ENCODE measurements at places on chromosomes 7 and 10.

GRCh38 chr7:124366118-124366517 lies 333.3 kb upstream of the TMEM229A start:
- DNase-seq: no peak

DNA sequence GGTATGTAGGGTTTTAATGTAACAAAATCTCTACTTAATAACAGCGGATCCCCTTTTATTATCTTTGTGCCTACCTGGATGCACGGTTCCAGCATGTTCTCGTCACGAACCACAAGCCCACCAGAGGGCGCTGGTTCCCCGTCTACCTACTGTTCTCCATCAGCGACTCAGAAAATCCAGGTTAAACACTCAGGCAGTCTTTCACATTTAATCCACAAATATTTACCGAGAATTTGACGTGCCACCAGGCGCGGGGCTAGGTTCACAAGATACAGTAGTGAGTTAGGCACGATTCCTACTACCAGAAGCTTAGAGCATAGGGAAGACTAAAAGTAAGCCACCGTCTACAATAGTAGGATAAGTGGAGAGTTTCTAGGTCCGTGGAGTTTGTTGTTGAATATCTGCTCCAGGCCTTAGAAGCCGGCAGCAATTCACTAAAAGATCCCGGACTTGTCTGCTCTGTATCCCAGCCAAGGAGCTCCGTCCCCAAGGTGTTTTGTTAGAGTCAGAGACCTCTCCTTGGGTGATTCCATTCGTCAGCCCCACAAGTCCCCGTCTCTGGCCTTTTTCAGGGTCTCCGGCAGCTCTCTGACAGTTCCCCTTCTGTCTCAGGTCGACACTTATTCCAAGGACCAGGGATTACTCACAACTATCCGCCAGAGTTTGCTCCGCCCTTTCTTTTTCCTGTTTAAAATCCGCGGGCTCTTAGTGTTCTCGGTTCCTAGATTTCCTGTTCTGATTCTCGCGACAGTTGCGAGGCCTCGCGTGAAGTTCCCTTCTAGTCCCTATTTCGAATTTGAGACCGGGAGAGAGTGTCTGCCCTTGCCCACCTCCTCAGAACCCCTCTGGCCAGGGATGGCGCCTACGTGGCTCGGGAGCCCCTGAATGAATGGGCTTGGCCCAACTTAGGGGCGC lies 1.5 kb upstream of the KAZALD1 start:
- DNase-seq: peak; percentile 57

- no peak for DNase-seq
Observed at GRCh38 chr7:156554488-156554887, 86.1 kb upstream of the RNF32 start.

DNA sequence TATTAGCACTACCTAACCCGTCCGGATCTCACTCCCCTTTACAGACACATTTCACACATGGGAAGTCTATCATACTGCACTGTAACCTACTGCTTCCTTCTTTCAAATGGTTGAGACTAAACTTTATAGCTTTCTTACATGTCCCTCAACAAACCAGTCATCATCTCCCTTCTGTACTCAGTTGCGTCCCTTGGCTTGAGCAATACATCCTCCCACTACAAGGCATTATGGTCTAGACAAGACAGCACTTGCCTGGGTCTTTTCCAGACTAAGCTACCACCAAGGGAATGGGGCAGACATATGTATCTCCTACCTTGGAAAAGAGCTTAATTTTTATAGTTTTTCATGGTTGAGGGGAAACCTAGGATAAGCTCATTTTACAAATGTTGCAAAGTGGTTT lies 575.2 kb downstream of the KCNMA1 start:
- no peak for DNase-seq

GRCh38 chr10:84213076-84213475 lies 12.3 kb downstream of the LRIT2 start:
- DNase-seq: no peak

- no peak for DNase-seq
Observed at GRCh38 chr10:571688-572451, 117.6 kb downstream of the DIP2C start.

- no peak for DNase-seq
Observed at GRCh38 chr7:152354061-152354460, 81.7 kb downstream of the KMT2C start.

GRCh38 chr10:129531195-129531968 lies 64.3 kb downstream of the MGMT start:
- no peak for DNase-seq

DNA sequence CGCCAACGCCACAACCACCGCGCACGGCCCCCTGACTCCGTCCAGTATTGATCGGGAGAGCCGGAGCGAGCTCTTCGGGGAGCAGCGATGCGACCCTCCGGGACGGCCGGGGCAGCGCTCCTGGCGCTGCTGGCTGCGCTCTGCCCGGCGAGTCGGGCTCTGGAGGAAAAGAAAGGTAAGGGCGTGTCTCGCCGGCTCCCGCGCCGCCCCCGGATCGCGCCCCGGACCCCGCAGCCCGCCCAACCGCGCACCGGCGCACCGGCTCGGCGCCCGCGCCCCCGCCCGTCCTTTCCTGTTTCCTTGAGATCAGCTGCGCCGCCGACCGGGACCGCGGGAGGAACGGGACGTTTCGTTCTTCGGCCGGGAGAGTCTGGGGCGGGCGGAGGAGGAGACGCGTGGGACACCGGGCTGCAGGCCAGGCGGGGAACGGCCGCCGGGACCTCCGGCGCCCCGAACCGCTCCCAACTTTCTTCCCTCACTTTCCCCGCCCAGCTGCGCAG lies 424 bp downstream of the EGFR start:
- peak; percentile 24 for DNase-seq

DNA sequence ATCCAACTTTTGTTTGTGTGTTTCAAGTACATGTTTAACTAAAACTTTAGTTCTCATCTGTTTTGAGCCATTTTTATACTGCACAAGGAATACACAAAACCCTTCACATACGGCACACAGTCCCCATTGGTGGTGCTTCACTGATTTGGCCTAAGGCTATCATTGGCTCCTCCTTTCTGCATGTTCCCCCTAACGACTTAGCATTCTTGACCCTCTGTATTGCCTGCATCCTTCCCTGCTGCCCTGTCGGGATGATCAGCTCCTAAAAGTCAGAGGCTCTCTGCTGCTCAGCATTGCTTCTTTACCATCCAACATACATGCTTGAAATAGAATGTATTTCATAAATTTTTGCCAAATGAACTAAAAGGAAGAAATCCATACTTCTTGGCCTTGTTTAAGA lies 111.4 kb upstream of the ABCB5 start:
- DNase-seq: no peak

DNA sequence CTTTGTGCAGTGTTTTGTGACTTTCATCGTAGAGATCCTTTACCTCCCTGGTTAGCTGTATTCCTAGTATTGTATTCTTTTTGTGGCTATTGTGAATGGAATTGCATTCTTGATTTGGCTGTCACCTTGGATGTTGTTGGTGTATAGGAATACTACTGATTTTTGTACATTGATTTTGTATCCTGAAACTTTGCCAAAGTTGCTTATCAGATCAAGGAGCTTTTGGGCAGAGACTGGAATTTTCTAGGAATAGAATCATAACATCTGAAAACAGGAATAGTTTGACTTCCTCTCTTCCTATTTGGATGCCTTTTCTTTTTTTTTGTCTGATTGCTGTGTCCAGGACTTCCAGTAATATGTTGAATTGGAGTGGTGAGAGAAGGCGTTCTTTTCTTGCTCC lies 283.8 kb upstream of the LRGUK start:
- no peak for DNase-seq

DNA sequence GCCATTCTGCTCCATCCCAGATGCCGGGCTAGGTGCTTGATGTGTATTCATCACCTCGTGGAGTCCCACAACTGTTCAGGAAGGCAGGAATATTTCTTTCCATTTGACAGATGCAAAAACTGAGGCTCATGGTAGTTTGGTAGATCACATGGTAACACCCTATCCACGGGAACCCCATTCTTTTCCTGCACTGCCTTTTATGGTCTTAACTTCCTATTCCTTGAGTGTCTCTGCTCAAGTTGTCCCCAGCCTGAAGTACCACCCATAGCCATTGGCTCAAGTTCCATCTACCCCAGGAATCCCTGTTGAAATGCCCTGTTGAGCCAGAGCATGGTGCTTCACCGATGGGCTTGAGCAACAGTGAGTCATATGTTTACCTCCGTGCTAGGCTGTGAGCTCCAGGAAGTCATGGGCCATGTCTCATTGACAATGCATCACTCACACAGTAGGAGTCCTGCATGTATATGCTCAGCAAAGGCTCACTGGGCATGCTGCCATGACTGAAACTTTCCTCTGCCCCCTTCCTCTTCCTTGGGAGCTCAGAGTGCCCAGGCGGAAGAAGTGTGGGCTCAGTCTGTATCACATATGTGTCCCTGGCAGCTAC lies 71.7 kb upstream of the ADAM12 start:
- DNase-seq: no peak

DNA sequence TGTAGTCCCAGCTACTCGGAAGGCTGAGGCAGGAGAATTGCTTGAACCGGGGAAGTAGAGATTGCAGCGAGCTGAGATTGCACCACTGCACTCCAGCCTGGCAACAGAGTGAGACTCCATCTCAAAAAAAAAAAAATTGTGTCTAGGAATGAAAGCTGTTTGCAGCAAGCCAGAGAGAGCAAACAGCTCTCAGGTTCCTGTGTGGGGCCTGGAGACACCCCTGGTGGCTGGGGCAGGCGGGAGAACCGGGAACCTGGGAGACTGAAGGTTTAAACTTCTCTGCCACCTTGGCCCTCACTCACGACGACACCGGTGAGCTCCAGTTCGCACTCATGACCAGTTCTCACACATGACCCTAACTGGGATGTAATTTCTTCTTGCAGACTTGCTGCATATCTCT lies 13.2 kb upstream of the UNCX start:
- no peak for DNase-seq

- no peak for DNase-seq
Observed at GRCh38 chr7:130148561-130148960, 56.6 kb downstream of the TMEM209 start.

DNA sequence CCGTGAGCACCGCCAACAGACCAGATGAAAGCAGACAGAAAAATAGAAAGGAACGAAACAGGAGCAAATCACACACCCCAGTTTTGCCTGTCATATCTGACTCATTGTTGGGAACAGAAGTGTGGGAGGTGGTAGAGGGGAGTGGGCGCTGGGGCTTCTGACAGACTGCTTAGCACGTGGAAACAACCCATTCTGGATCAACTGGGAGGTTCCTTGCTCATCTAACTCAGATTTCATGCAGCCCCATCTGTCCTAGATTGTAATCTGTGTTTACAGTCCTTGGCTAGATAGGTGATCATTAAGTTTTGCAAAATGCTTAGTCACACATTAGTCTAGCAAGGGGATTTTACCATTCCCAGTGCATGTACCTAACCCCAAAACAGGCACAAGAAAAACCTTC lies 154.1 kb downstream of the NRP1 start:
- no peak for DNase-seq

- DNase-seq: no peak
Observed at GRCh38 chr10:106571192-106571946, 593.1 kb downstream of the SORCS1 start.

DNA sequence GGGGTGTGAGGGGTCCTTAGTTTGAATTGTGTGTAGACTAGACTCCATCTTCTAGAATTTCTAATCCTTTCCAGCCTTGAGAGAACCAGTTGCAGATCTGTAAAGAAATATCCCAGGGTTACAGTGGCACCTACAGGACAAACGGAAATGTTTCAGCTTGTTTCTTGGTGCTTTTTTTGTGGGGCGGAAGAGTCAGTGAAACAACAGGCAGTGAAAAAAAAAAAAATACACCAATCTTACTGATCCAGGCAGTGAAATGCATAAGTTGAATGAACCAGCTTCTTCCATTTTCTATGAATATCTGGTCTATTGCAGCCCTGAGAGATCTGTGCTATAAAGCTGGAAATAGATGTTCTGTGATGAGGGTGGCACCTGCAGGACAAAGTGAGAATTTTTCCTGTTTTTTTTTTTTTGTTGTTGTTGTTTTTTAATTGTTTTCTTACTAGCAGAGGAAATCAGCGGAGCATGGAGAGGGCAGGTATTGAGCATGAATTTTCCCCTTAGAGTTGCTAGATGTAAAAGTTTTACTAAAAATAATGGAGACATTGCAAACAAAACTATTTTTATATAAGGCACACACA lies 81.9 kb upstream of the DYNC1I1 start:
- no peak for DNase-seq

- peak; percentile 77 for DNase-seq
Observed at GRCh38 chr7:2680792-2681490, 7.1 kb upstream of the AMZ1 start.

GRCh38 chr10:35765996-35766395 lies 123.9 kb upstream of the FZD8 start:
- DNase-seq: no peak

DNA sequence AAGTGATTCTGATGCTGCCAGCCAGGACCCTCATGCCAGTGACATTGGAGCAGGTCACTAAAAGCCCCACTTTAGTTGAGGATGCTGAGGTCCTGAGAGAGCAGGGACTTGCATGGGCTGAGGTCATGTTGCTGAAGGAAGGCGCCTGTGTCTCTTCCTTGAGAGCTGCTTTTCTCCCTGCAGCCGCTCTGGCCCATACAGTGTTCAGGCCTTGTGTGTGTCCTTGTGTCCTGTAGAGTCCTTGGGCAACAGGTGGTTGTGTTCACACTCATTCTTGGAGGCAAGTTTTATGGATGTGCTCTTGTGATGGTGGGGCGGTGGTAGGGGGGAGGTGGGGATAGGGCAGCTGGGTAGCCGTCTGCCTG lies 33.3 kb downstream of the TSPAN14 start:
- no peak for DNase-seq

DNA sequence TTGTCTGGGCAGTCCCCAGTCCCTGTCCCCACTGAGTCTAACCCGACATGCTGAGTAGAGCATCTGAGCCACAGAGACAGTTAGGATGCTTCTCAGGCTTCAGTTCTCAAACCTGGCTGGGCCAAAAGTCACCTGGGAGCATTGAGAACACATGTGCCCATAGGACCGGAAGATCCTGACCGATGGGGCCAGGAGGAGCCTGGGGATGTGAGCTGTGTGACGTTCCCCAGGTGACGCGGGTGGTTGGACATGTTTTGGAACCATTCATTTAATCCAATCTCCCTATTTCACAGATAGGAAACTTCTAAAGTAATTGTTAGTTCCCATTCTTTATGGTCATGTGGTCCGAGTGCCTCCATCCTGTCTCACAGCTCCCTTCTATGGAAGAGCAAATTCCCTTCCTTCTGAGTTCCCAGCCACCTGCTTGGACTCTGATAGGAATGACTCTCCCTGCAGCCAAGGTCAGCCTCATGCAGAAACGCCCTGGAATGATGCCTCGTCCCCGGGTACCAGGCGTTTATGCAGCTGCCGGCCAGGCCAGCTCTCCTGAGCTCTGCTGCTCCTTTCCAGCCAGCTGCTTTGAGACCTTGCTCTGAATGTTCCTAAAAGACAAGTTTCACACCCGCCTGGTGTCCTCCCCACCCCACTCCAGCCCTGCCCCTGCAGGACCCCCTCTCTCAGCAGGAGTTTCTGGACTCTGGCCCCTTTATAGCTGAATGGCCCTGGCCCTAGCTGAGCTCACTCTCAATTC lies 166.5 kb upstream of the RHEB start:
- no peak for DNase-seq

DNA sequence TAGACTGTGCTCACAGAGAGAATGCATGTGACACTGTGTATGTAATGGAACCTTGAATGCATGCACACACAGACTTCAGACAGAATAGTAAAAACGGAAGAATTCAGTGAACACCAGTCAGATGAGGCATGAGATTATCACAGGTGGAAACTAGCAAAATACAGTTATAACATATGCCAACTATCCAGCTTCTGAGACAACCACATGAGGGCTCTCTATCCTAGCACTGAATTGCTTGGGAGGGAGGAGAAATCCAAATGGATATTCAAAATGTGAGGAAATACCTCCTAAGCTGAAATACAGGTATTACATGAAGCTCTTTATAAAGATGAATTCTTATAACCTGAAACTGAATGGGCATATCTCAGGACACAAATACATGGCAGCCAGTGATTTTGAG lies 30.6 kb downstream of the GARS1 start:
- DNase-seq: no peak

GRCh38 chr10:50326757-50327701 lies 75.7 kb upstream of the ASAH2 start:
- DNase-seq: no peak
